Esophagus mucosa (tissue), 1 donor: ENCODE measurements at places on chromosomes 2 and 18. TPM values are rescaled to one million over a fixed set of nuclear protein-coding genes. Genes with fewer than 3 reads are reported as not detected.

ANKRD53 gene
- 0.40 TPM for total RNA-seq

RTP5 gene
- not detected for total RNA-seq

ANKRD62 gene
- 0.48 TPM for total RNA-seq

RUFY4 gene
- total RNA-seq, result 0.12 TPM

PIEZO2 gene
- 0.76 TPM for total RNA-seq

ASB18 gene
- not detected for total RNA-seq

DPP10 gene
- not detected for total RNA-seq

KLHL41 gene
- 0.40 TPM for total RNA-seq

GCFC2 gene
- 7.7 TPM for total RNA-seq

PLA2R1 gene
- total RNA-seq, result 6.2 TPM

CROCC2 gene
- total RNA-seq, result 0.12 TPM

OBSL1 gene
- 13.0 TPM for total RNA-seq

PLCL1 gene
- 0.20 TPM for total RNA-seq

PARD6G gene
- total RNA-seq, result 33.8 TPM

MPP4 gene
- not detected for total RNA-seq

CCDC150 gene
- 3.3 TPM for total RNA-seq

TDRD15 gene
- not detected for total RNA-seq

DNAJC5G gene
- total RNA-seq, result not detected

KCNK3 gene
- total RNA-seq, result 0.44 TPM

FAM237A gene
- not detected for total RNA-seq

TXNDC2 gene
- total RNA-seq, result not detected

C18orf54 gene
- total RNA-seq, result 2.7 TPM

SESTD1 gene
- 19.8 TPM for total RNA-seq

CLHC1 gene
- 5.3 TPM for total RNA-seq

IL1RL1 gene
- total RNA-seq, result 2.8 TPM

RAD51AP2 gene
- 0.16 TPM for total RNA-seq

G6PC2 gene
- total RNA-seq, result not detected

EFEMP1 gene
- 12.7 TPM for total RNA-seq

SH3YL1 gene
- total RNA-seq, result 56.9 TPM

KIF5C gene
- 0.08 TPM for total RNA-seq

BMP10 gene
- not detected for total RNA-seq

MRPL30 gene
- total RNA-seq, result 25.7 TPM

PKDCC gene
- total RNA-seq, result 1.8 TPM

RNPEPL1 gene
- 44.6 TPM for total RNA-seq

CDH7 gene
- total RNA-seq, result not detected

MERTK gene
- 5.4 TPM for total RNA-seq

MOGAT1 gene
- not detected for total RNA-seq

ITGB6 gene
- total RNA-seq, result 24.2 TPM

ERFE gene
- total RNA-seq, result 0.44 TPM

CCT4 gene
- 109 TPM for total RNA-seq

CYB5A gene
- 74.4 TPM for total RNA-seq

HOXD12 gene
- not detected for total RNA-seq

FEV gene
- total RNA-seq, result not detected

BOK gene
- total RNA-seq, result 35.0 TPM

KCNE4 gene
- total RNA-seq, result 0.12 TPM

STPG4 gene
- 0.16 TPM for total RNA-seq

ADGRF3 gene
- total RNA-seq, result 0.04 TPM

CNRIP1 gene
- 1.6 TPM for total RNA-seq

GPR155 gene
- total RNA-seq, result 3.7 TPM

ADAM23 gene
- total RNA-seq, result 16.3 TPM

INHA gene
- total RNA-seq, result 0.28 TPM

GRB14 gene
- 0.36 TPM for total RNA-seq

PRSS56 gene
- total RNA-seq, result not detected

REG1B gene
- not detected for total RNA-seq
